ENCODE measurements at places on chromosomes 2 and 18.

GRCh38 chr2:151808258-151809072, 19.8 kb downstream of the ARL5A start:
- DNase-seq, result no peak

- no peak for DNase-seq
Observed at GRCh38 chr2:207895274-207895860, 125.7 kb upstream of the FZD5 start.

DNA sequence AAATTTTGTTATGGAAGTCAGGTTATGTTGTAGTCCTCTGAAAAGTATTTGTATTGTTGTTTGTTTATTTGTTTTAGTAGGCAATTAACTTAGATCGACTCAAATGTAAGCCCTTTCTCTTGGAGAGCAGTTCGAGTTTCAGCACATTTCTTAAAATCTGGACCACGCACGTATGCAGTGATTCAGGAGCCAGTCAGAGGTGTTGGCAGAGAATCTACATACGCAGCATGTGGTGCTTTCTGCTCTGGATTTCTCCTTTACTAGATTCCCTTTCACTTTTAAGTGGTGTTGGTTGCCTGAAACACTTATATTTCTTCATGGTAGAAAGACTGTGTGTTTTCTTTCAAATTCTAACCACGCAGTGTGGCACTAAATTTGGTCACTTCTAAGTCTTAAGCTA, 773.9 kb upstream of the LRATD1 start:
- no peak for DNase-seq

DNA sequence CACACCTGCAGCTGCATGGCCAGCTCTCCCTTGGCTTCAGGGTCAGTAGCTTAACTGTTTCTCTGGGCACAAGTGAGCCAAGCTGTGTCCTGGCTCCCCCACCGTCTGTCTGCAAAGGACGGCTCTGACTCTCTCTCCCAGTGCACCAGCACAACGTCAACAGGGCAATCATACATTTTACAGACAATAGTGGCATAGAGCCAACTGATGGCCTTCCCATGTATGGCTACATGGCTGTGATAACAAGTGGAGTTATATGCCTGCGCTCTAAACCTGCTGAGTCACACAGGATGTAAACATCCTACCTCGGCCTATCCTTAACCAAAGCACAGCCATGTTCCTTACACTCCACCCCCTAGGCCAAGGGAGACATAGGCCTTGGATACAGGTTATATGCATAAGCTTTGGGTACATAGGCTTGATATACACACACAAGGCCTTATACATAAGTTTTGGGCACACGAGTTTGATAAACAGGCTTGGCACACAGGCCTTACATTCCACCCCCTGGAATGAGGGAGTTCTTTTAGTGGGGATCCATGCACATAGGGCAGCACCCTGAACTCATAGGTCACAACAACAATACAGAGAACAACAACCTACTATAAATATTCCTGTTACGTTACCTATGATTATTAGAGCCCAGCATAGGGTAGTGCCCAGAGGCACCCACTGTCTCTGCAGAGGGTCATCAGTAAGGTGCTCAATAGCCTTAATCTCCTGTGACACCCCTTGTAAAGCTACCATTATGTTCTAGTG, 17.7 kb downstream of the PHOSPHO2 start:
- peak; percentile 10 for DNase-seq

GRCh38 chr2:226638576-226638975, 161.0 kb downstream of the IRS1 start:
- no peak for DNase-seq

- no peak for DNase-seq
Observed at GRCh38 chr2:230690439-230690838, 22.2 kb upstream of the CAB39 start.

DNA sequence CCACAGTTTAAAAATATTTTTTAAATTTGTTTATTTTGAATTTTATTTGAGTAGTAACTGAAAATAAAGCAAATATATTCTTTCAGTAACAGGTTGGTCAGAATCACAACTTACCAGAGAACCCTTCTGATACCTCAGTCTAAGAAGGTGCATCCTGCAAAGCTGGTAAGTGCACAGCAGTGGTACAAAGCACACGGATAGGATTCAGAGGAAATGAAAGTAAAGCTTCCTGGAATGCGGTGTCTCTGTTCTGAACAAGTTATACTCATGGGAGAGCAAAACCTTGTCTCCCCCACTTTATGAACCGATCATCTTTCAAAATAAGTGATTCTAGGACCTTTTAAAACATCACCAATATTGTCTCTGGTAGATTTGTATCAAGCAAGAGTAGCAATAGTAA, 398.3 kb downstream of the TMX3 start:
- no peak for DNase-seq

GRCh38 chr2:191105082-191105481, 45.7 kb downstream of the STAT4 start:
- no peak for DNase-seq

GRCh38 chr18:62109676-62110075, 77.2 kb downstream of the PIGN start:
- no peak for DNase-seq

GRCh38 chr2:241865416-241865956, 4.0 kb upstream of the RTP5 start:
- no peak for DNase-seq

DNA sequence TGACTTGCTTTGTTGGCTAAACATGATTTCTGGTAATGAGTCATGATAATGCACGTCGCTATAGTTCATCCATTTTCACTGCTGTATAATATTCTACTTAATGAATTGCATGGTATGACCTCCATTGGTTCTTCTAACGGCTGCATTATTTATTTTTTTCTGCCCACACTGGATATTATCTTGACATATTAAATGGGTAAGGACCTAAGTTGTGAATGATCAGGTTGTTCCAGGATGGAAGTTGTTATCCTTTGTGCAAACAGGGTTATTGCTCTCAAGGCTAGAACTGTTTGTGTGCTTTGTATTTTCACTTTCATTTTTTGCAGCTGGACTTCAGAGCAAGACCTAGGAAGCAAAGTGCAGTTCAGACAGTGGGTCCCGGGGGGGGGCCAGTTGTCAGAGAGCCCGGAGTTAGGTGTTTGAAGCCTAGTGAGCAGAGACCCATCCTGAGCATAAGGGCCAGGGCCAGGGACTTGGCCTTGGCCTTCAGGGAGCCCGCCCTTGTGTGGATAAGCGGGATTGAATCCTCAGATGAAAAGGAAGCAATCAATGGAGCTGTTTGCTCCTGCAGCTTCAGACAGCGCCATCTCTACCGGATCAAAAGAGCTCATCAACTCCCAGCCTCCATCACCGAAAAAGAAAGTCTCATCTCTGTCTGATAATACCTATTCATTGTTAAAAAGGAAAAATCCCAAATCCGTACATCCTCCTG, 48.2 kb downstream of the AGAP1 start:
- DNase-seq, result no peak

DNA sequence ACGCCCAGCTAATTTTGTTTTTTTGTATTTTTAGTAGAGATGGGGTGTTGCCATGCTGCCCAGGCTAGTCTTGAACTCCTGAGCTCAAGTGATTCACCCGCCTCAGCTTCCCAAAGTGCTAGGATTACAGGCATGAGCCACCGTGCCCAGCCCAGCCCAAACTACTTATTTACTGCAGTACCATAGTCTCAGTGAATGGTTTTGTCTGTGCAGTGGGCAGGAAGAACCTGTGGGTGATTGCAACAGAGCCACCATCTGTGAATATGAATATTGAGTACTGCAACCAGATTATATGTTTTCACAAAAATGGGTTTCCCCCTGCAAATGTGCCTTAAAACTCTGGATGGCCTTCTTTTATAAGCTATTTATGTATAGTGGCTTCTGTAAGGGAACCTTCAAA, 9.1 kb downstream of the MPPE1 start:
- DNase-seq, result no peak

GRCh38 chr2:170324640-170325046, 146.7 kb downstream of the MYO3B start:
- peak; percentile 89 for DNase-seq

DNA sequence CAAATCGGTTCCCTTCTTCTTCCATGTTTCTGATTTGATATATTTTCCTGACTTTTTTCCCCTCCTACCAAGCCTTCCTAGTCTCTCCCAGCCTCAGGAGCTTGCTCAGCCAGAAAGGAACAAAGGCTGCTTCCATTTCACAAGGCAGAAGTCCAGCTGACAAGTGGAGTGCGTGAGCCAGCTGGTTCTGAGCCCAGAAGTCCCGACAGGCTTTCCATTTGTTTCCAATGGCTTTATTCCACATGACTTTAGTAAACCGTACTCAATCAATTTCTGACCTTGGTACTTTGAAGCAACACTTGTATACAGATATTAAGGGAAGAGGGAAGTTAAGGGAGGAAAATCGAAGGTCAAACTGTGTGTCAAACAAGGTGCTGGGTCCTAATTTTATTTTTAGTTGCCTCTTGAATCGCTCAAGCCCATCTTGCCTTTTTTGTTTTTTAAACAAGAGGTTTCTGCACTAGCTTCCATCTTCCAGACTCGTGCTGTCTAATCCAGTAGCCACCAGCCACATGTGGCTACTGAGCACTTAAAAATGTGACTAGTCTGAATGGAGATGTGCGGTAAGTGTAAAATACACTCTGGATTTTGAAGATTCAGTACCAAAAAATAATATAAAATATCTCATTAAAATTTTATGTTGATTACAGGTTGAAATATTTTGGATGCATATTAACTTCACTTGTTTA, 36.2 kb downstream of the WIPF1 start:
- DNase-seq, result peak; percentile 2

DNA sequence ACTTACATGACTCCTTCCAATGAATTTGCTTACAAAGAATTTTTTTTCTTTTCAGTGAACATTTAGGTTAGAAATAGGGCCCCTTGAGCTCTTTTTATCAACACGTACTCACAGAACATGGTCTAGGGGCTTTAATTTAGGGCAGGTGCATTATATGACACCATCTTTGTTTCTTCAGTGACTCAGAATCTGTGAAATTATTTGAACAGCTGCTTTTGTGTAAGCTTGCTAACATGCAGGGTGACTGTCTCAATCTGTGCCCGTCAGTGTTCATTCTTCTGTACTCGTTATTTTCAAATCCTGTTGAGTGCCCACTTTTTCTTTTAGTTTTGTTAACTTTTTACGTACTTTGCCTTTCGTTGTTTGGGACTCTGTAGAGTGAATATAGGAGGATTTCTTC, 52.8 kb upstream of the CABYR start:
- DNase-seq, result peak; percentile 46

GRCh38 chr2:142824756-142825155, 52.7 kb upstream of the KYNU start:
- no peak for DNase-seq

DNA sequence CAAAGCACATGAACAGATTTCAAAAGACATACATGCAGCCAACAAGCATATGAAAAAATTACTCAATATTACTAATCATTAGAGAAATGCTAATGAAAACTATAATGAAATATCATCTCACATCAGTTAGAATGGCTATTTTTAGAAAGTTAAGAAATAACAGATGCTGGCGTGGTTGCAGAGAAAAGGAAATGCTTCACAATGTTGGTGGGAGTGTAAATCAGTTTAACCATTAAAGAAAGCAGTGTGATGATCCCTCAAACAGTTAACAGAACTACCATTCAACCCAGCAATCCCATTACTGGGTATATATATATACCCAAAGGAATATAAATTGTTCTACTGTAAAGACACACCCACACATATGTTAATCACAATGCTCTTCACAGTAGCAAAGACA, 117.7 kb upstream of the SETBP1 start:
- DNase-seq, result no peak

- no peak for DNase-seq
Observed at GRCh38 chr18:30991397-30991796, 51.1 kb downstream of the DSC3 start.

DNA sequence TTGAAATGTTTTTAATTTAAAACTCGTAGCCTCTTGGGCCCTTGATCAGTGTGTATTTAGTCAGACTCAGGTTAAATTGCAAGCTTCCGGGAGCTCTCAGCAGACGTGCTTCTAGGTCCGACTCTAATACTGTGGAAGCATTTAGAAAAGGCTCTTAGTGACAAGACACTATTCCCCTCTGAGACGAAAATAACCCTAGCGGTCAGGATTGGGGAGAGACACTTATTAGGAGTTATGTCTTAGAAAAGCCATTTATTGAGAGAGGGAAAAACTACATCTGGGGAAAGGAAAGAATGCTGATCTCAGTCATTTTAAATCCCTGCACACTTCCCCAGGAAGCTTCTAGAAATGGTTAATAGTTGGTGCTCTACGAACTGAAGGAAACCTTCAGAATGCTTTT, 110.5 kb upstream of the NCK2 start:
- no peak for DNase-seq

GRCh38 chr2:241905716-241906377, 36.3 kb downstream of the RTP5 start:
- DNase-seq, result no peak

GRCh38 chr18:77093586-77093985, 39.0 kb downstream of the MBP start:
- no peak for DNase-seq

DNA sequence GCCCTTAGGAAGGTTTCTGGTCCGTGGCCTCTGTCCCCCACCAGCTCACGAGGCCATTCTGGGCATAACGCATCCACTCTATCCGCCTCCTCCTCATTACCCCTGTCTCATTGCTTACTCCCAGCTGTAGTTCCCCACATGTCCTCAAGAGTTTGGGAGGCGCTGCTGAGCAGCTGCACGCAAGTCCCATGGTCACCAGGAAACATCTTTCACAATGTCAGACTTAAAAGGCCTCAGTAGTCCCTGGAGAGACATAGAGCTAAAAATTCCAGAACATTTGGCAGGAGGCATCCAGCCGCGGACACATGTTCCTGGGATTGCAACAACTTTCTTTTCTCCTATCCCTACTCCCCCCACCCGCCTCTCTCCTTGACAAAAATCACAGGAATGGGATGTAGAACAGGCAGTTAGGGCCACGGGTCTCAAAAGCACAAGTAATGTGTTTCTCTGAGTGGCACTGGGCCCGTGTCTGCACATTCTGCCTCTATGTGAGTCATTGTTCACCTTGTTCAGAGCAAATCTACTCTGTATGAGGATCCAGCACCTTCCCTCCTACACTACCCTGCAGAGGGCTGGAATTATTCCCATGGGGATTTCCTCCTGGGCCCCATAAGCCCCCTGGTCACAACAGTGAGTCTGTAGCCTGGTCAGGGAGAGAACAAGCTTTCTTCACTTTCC, 8.1 kb downstream of the LBH start:
- peak; percentile 15 for DNase-seq

DNA sequence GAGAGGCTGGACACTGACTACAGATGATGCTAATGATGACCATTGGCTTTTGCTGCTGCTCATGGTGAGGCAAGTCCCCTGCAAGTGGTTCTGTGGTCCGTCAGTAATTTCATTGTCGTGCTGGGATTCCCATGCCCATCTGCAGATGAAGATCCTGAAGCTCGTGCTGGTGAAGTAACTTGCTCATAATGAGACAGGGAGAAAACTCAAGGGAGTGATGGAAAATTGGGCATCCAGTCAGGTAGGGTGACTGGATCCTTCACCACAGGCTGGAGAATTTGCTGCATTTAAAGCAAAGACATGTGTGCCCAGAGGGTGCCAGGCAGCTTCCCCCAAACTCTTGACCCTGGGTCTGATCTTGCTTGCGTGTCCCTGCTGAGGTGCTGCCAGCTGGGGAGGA, 125.6 kb downstream of the TSN start:
- no peak for DNase-seq

Measured in NCI-H2081 (cell line).